ENCODE measurements at places on chromosomes 2 and 18.

GRCh38 chr2:103773884-103774283 is 1012.1 kb downstream of the TMEM182 start:
- no peak for DNase-seq

DNA sequence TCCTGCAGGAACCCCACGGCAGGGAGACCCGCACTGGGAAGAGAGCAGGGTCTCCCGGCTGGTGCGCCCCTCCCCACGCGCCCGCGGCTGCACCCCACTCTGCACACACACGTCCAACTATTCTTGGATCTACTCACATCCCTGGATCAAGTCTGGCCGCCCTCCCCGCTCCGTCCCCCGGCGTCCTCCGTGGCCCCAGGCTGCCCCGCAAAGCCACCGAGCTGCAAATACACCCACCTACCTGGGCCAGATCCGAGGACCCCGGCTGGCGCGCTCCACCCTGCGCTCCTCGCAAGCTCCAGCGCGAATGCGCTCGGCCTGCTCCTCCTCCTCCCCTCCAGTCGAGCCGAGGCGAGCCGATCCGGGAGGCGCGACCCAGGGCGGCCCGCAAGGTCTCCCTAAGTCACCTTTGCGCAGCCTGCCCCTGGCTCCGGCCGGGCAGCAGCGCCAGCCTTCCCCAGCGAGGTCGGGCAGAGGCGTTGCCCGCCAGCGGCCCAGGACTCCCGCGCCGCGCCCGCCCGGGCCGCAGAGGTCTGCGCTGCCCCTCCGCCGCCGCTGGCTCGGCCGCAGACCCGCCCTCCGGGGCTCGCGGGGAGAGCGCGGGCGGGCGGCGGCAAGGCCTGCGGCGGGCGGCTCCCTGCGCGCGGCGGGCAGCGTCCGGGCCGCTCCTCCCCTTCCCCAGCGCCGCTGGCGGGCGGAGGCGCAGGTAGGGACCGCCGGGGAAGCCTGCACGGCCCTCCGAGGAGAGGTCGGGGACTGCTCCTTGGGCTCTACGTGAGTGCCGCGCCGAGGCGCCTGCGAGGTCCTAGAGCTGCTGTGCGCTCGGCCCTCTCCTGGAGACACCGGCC is 126.0 kb downstream of the OSBPL1A start:
- DNase-seq = peak; percentile 34

DNA sequence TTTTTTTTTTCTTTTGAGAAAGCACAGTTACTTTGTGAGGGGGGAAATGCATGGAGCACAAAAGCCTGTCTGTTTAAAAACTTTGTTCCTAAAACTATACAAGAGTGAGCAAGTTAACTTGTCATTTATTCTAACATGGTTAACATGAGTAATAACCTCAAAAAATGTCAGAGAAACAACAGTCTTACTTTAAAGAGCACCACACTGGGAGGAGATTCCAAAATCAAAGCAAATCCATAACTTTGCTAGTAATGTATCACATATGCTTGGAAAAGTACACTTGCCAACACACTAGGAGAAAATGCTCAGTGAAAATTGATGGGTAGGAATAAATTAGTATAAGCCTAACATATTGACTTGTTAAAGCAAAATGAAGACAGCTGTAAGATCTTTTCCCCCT is 157.1 kb downstream of the PRPF40A start:
- DNase-seq = no peak

- DNase-seq = no peak
These were observed 17.9 kb upstream of the GNAL start for GRCh38 chr18:11671156-11671555.

- peak; percentile 86 for DNase-seq
These were observed 76.2 kb upstream of the STK39 start for GRCh38 chr2:168323529-168324021.

- no peak for DNase-seq
These were observed 86.3 kb downstream of the KCTD18 start for GRCh38 chr2:200423541-200423940.

GRCh38 chr18:26017929-26018328 is 72.5 kb downstream of the SS18 start:
- DNase-seq = no peak

- no peak for DNase-seq
These were observed 541.2 kb upstream of the POU3F3 start for GRCh38 chr2:104312684-104313083.

DNA sequence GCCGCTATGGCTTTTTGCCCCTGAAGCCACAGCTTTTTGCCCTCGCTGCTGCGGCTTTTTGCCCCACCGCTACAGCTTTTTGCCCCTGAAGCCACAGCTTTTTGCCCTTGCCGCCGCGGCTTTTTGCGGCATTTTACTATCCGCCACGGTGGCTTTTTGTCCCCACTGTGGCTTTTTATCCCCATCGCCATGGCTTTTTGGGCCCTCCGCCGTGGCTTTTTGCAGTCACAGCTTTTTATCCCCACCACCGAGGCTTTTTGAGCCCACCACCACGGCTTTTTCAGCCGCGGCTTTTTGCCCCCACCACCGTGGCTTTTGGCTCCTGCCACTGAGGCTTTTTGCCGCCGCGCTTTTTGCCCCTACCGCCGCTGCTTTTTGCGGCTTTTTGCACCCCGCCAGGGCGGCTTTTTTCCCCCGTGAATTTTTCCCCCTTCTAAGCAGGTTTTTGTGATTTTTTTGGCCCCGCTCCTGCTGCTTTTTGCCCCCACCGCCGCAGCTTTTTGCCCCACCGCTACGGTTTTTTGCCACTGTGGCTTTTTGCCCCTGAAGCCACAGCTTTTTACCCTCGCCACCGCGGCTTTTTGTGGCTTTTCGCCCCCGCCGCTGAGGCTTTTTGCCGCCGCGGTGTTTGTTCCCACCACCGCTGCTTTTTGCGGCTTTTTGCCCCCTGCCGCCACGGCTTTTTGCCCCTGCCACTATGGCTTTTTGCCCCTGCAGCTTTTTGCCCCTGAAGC is 2797.2 kb upstream of the TEKT4 start:
- DNase-seq = no peak

DNA sequence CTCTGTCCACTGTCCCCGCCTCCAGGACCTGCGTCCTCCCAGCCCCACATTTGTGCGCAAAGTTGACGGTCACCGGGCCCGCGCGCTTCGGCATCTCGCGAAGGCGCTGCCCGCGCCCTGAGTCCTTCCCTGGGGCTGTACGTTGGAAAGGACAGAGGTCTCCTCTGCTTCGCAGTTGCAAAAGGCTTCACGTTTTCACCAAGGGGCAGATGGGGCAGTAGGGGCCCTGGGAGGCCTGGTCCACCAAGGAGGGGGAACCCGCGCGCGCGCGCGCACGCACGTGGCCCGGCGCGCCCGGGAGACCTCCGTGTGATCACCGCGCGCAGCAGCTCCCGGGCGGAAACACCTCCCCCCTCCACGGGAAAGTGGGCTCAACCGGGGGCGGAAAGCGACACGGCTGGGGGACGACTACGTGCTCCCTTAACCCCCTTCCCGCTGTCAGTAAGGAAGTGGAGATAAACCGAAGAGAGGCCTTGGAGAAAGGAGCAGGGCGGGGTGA is 21.9 kb downstream of the TEX44 start:
- no peak for DNase-seq

DNA sequence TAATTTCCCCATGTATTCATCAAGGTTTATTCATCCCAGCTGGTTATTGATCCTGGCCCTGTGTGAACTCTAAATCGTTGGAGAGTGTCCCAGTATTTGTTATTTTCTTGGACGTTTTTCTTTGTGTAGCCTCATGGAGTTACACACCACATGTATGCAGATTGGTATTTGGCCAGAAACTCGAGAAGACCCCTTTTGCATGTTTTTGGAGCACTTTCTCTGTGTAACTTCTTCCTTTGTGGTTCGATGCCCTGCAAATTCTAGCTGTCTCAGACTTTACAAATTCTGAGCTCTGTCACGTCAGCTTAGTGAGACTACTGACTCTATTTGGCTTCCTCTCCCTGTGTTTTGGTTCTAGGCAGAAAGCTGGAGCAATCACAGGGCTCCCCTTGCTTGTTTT is 198.7 kb downstream of the MCFD2 start:
- no peak for DNase-seq

GRCh38 chr2:53432936-53433335 is 334.7 kb upstream of the CHAC2 start:
- no peak for DNase-seq

- DNase-seq = no peak
These were observed 745.8 kb upstream of the CHAC2 start for GRCh38 chr2:53021828-53022227.

DNA sequence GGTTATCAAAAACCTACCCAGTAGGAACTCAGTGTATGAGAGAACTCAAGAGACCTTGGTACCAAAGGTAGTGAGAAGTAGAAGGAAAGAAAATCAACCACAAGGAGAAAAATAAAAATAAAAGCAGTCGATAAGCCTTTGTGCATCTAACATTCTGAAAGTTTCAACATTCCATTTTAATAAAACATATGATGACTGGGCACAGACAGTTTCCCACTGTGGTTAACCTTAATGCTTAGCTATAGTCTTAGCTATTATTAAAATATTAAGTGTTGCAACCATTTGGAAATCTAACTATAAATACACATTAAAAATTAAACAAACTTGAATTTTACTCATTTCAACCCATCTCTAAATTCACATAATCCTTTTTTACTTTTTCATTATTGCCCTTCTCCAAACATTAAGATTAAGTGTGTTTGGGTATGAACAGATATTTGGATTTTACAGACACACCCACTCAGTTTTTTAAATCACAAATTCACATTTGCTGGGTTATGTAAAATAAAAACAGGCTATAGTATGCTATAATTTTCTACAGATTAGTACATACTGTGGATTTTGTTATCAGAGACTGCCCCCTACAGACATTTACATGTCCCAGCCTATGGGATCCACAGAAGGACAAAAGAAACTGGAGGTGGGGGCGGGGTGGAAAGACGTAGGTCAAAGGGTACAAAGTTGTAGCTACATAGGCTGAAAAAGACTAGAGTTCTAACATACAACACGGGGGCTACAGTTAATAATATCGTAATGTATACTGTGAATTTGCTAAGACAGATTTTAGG is 32.8 kb downstream of the SRBD1 start:
- DNase-seq = no peak

DNA sequence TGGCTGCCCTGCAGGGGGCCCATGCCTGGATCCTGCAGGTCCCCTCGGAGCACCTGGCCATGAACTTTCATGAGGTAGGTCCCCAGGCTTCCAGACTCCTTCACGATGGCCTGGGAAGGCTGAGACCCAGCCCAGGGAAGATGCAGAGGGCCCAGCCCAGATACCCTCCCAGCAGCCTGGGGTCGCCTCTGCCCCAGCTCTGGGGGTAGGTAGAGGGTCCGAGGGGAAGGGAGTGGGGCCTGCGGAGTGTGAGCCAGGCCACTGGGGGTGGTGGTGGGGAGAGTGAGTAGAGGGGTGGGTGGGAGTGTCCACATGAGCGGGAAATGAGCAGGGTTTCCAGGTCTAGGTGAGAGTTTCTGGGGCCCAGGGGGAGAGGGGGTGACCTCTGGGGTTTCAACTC is 1.2 kb upstream of the CHRND start:
- DNase-seq = no peak

- DNase-seq = no peak
These were observed 882.5 kb downstream of the SLC4A3 start for GRCh38 chr2:220509966-220510365.

DNA sequence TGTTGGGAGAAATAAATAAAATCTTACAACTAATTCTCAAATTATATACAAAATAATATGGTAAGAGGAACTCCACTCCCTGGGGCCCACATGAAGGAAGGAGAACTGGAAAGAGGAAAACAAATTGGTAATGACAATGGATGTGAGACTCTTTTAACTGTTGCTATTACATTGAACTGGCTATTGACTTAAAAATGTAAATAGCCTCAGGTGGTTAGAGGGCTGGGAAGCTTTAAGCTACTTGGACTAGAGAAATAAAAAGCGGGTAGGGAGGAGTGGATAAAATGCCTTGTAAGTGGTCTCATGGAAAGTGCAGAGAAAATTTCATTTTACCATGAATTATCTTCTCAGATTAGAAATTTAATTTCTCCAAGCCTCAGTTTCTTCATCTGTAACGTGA is 64.1 kb downstream of the KCNJ3 start:
- DNase-seq = no peak

DNA sequence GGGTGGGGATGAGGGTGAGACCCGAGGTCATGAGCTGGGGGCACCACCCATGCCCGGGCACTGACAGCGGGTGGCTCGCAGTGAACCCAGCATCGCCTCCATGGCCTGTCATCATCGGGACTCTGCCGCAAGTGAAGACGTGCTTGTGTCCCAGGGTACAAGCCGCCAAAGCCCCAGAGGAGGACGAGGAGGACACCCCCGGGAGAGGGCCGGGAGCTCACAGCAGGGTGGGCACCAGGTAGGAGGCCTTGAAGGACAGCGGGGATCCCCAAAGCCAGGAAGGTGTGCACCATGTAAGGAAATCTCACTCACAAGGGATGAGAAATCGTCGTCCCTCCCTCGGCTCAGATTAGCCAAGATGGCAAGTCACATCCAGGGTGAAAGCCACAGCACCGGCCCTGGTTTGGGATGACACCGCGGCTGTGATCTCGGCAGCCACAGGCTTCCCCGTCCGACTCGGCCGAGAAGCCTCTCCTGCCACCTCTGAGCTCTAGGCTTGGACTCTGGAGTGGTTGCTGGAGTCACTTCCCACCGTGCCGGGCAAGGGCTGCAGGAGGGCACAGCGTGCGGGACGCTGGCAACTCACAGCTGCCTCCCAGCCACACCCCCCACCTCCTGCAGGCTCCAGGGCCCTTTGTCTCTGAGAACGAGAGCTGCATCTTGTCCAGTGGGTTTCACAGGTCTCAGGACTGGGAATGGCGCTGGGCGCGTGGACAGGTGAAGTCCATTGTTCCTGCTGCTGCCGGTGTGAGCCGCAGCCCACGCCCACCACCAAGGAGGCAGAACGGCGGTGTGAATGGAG is 81.6 kb upstream of the CTDP1 start:
- no peak for DNase-seq

DNA sequence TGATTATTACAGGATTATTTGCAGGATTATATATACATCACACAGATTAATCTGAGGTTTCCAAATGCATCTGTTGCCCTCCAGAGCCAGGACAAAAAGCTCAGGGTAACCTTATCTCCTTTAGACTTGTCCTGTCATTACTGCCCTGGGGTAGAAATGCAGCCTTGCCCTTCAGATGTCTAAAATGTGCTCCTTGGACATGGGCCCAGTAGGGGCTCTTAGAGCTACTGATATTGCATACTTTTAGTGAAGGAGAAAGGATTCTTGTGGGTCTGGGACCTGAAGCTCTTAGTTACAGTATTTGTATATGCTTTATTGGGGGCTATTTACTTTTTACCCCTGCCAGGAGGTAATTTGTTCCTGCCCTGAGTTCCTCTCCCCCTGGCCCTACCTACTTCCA is 56.1 kb downstream of the PRKRA start:
- DNase-seq = no peak

- DNase-seq = no peak
These were observed 74.2 kb downstream of the OTX1 start for GRCh38 chr2:63124850-63125249.

Measured in skeletal muscle cell (primary cell).